NCI-H146 (cell line): ENCODE measurements at places on chromosomes 1 and 21.

- no peak for DNase-seq
Measured at GRCh38 chr21:31298618-31299269, 45.3 kb downstream of the TIAM1 start.

DNA sequence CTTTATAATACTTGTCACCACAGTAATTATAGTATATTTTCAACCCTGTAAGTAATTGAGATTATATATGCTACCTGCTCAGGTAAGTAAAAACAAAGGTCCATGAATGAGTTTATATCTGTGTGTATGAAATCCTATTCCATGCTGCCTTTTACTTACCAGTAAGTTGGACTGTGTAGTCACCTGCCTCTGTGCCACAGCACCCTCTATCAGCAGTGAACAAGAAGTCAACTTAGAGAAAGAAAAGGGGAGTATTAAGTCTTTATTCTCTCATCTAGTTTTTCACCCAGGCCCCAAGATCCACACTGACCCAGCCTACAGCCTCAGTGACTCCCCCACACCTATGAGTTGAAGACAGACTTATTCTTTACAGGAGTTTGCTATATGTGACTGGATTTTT is 36.9 kb upstream of the IFI16 start:
- no peak for DNase-seq

- DNase-seq: no peak
Measured at GRCh38 chr1:70003211-70003908, 202.0 kb downstream of the LRRC40 start.

DNA sequence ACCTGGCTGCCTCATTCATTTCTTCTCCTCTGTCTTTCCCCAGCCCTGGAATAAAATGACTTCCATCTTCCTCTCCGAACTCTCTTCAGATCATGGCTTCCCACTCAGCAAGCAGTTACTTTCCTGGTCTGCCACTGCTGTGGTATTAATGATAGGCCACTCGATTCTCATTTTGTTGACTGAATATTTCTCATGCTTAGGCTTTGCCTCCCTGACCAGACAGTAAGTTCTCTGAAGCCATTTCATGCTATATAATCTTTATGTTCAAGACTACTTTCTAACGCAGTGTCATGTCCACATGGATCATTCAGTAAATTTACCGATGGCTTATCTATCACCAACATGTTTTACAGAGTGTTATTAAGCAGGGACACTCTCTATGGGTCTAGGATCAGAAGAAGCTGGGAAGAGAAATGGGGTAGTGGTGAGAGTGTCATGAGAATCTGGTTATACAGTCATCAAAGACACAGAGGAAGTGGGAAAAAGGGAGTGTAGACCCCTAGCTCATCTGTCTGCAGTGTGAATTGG is 20.6 kb downstream of the RUNX1 start:
- no peak for DNase-seq

DNA sequence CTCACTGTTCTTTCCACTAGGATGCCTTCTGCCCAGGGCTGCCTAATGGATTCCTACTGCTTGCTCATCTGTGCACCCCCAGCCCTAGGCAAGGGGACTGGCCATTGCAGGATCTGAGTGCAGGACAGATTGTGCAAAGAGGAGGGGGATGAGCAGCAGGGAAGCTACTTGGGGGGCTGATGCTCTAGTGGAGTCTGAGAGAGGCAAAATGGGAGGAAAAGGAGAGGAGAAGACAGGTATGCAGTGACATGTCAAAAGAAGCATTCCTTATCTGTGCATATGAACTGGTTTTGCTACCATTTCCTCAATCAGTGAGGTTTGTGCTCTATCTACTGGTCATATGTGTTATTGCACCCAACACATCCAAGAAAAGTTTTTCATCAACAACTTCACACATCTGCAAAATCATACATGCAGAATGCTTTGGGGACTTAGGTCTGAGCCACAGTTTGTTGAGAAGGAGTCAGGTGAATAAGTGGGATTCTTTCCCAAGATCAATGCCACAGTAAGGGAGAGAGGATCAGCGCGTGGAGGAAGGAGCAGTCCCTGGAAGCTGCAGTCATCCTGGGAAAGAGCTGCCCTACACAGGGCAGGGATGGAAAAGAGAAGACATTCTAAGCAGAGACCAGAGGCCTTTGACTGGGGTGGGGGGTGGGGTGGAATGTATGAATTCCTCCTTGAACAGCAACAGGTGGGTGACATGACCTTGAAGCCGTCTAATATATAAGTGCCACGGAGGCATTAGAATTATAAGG is 14.4 kb downstream of the SLC5A9 start:
- DNase-seq: no peak

- no peak for DNase-seq
Measured at GRCh38 chr1:11833497-11833896, 14.1 kb downstream of the NPPA start.

DNA sequence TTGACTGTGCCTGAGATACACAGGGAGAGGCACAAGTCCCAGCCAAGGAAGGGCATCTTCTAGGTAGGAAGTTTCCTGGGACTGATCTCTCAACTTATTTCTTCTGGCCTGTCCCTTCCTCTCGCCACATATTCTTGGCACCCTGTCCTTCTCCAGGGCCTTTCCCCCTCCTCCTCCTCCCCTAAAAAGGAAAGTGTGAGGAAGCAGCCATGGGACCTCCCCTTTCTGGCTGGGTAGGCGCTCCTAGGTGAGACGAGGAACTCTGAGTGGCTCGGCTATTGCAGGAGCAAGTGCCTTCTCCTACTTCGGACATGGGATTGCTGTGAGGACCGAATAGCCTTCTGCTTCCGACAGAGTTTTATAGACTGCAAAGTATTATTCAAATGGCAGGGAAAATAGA is 15.5 kb upstream of the MTARC2 start:
- no peak for DNase-seq

- no peak for DNase-seq
Measured at GRCh38 chr1:10629816-10630571, 155.2 kb downstream of the PEX14 start.

DNA sequence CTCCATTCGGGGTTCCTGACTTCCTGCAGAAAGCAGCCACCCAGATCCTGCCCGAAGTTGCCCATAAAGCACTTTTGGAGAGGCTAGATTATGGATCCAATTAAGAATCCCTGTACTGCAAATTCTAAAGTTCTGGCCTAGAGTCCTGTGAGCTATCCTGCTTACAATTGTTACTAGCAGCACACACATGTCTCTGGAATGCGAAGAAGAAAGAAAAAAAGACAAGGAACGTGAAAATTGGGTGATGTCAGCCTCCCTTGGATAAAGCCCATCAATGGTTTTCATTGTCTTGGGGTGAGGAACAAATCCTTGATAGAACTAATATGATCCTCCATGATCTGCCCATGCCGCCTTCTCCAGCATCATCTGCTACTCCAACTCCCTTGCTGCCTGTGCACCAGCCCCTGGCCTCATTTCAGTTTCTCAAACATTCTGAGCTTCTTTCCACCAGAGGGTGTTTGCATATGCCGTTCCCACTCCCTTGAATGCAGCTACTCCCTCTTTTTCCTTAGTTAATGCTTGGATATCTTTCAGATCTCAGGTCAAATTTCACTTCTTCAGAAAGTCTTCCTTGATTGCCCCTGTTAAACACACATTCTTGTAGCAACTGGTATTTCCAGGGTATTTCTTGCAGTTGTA is 94.0 kb downstream of the ST6GALNAC5 start:
- no peak for DNase-seq

GRCh38 chr21:46549650-46550049 is 55.2 kb downstream of the S100B start:
- DNase-seq: no peak

DNA sequence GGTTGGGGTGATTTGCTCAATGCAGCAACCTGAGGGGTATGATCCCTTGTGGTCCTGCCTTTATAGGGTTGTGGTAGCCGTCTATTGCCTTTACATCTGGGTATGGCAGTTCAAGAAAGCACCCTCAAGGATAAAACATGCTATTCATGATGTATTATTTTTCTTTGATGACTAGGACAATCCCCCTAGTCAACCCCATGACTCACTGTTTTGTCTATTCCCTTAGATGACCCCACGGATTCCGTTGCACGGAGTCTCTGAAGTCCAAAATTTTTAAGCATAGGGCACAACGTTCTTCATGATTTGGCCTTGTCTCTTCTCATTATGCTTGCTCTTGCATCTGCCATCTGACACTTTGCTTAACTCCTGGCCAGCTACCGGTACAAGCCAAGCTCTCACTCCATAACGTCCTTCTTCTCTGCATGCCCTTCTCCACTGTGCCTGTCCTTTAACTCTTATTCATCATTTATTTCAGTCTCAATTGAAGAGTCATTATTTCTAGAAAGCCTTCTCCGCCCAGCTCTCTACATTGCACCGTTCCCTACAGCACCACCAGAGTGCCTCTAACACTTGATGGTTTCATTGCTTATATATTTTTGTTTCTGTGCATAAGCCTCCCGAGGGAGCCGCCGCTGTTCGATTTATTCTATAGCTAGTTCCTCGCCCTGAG is 838 bp upstream of the DISP1 start:
- DNase-seq: no peak

DNA sequence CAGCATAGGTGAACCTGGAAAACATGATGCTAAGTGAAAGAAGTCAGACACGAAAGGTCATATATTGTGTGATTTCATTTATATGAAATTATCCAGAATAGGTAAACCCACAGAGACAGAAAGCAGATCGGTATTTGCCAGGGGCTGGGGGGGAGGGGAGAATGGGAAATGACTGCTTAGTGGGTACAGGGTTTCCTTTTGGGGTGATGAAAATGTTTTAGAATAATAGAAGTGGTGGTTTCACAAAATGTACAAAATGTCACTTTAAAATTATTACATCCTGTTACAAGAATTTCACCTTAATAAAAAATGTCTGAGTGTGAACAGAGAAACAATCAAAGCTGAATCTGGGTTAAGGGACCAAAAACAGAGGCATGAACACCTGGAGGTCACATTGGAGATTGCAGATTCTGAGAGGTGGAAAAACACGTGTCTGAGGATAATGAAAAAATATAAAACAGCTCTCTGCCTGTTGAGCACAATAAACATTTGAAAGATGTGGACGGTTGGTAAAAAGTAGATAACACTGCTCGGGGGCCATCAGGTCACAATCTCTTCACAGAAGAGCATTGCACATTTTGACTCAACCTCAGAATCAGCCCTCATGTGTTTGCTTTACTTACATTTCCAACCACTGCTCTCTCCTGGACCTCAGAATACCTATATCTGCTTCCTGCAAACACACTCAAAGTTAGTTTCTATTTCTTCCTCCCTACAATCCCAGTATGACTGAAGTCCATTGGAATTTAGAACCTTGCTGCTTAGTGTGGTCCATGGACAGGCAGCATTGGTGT is 3.2 kb downstream of the SLAMF6 start:
- no peak for DNase-seq
